ENCODE measurements at places on chromosomes 6 and 20.

- DNase-seq, result no peak
Measured at GRCh38 chr6:72890671-72891070, 268.8 kb downstream of the KCNQ5 start.

GRCh38 chr20:41533537-41534136 is 84.5 kb downstream of the CHD6 start:
- DNase-seq, result no peak

DNA sequence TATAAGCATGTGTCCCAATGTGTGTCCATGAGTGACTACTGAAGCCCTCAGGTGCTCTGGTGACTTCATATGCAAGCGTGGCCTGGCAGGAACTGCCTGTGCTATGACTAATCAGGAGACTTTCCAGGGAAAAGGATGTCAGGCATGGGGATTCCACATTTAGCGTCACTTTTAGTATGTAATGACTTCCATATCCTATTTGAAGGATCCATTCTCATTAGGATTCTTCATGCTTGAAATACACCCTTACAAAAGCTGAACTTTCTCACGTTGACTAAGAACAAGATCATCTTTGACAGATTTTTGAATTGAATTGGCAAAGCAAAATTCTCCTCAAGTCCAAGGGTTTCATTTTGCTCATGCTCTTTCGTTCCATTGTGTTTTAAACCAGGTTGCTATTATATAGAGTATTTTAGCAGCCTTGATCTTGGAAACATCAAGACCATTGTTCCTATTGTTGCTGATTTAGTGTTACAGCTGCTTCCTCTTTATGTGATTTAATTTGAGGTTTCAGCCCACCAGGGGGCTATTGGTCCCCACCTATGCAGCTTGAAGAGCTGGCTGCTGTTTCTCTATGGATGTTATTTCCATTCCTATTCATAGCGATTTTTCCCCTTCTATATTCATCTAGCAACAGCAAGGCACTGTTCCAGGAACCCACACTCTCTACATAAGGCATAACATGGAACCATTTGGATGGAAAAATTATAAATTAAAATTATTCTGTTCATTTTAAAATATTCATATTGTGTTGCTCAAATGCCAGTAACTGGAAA is 418.6 kb downstream of the CDKAL1 start:
- DNase-seq, result no peak

DNA sequence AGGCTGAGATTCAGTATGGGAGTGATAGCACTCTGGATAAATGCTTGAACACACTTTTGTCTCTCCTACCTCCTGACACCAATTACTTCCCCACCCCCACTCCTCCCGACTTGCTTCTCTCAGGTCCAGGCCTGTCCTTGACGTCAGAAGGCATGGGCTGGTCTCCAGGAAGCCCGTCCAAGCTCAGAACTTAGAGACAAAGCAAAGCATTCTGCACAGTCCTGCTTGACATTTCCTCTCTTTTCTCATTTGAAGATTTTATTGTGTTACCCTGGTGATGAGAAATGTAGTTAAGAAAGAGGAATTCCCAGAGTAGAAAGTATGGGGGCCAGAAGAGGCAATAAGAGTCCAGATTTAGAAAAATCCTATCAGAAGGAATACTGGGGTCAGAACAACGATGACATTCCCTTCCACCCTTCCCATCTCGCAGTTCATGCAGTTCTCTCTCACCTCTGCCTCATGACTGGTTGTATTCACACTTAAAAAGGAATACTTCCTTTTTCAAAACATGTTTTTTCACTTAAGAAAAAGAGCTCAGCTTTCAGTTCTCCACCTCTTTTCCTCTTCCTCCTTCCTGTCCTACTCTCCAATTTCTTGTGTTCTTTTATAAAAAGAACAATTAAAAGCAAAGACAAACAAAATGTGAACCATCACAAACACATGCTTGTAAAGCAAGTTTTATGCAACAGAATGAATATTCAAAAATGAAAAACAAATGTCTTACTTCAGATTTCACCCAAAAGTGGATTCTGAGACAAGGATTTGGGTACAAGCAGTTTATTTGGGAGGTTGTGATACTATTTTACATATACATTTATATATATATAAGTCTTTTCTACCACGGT is 18.5 kb upstream of the FAM184A start:
- DNase-seq, result no peak

- DNase-seq, result no peak
Measured at GRCh38 chr20:57890202-57890800, 180.5 kb upstream of the PMEPA1 start.
